Activated CD8-positive, alpha-beta memory T cell treated with anti-CD3 and anti-CD28 coated beads, Interleukin-2, amount 50 U/mL, for 48 hours (primary cell): ENCODE measurements at places on chromosomes 16 and 17.
A peak's percentile ranks its signal among the peaks of the same experiment; 100 is the strongest.

DNA sequence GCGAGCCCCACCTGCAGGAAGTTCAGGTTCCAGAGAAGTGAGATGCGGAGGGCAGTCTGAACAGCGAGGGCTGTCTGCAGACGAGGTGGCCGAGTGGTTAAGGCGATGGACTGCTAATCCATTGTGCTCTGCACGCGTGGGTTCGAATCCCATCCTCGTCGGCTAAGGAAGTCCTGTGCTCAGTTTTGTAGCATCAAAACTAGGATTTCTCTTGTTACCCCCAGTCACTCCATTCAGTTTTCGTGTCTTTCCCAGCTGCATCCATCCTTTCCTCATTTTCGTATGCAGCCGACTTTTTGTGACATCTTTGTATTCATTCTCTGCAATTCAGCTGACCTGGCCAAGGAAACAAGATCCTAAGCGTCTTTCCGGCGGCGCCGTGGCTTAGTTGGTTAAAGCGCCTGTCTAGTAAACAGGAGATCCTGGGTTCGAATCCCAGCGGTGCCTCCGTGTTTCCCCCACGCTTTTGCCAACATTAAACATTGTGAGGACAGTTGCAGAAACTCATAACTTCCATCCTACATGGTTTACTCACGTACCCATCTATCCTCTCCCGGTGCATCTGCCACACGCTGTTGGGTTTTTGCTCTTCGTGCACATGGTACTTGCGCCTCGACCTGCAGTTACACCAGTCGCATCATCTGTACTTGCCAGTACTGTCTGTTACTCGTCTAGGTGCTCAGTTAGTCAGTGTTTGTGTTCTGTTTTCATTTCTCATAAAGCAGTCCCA, 3.0 kb downstream of the BORCS6 start:
- DNase-seq: peak; percentile 100

DNA sequence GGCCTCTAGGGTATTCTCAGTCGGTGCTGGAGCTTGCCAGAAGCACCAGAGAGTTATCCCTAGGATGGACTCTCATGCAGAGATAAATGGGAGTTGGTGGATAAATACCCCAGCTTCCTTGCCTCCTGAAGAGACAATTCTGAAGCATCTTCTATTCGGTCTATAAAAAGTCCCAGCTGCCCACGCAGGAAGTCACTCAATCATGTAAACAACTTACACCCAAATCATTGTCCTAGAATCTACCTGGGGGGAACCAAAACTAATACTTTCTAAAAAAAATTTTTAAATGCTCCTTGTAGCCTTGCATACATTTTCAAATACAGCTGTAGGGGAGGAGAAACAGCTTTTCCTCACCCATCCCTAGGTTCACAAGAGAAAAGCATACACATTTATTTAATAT, 66.6 kb upstream of the ELAC2 start:
- no peak for DNase-seq

DNA sequence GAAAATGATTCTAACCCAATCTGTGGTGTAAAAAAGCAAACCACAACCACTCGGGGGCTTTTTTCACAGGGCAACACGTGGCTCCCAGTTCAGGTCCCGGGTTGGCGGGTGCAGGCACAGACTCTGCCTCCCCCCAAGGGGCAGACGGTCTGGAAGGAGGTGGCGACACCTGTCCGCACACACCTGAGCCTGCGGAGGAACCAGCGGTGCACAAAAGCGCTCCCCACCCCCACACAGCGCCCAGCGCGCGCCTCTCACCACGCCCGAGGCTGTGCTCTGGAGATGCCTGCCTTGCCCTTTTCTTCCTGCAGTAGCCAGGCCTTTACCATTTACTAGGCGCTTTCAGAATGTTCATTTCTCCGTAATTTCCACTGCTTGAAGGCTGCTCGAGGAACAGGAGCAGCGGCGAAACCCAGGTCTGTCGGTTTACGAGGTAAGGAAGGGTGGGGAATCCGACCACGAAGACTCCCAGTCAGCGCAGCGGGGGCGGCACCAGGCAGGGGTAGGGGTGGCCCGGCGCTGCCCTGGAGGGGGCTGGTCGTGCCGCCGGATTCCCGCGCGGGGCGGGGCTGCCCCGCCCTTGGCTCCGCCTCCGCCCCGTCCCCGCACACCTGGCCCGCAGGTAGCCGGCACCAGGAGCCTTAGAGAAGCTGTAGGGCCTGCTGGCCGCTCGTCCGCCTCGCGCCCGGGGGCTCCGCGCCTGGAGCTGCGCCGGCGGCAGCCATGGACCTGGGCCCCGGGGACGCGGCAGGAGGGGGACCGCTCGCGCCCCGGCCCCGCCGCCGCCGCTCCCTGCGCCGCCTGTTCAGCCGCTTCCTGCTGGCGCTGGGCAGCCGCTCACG, at the start of gene USP43:
USP43 (plus strand) TSS at position 608 of the 842 bp plus-strand sequence; CDS start at position 724, 116 bp downstream.
- peak; percentile 66 for DNase-seq

GRCh38 chr17:40615068-40615840, 32.4 kb downstream of the SMARCE1 start:
- no peak for DNase-seq

- DNase-seq: no peak
Measured at GRCh38 chr16:64172652-64173051, 949.2 kb downstream of the CDH11 start.

DNA sequence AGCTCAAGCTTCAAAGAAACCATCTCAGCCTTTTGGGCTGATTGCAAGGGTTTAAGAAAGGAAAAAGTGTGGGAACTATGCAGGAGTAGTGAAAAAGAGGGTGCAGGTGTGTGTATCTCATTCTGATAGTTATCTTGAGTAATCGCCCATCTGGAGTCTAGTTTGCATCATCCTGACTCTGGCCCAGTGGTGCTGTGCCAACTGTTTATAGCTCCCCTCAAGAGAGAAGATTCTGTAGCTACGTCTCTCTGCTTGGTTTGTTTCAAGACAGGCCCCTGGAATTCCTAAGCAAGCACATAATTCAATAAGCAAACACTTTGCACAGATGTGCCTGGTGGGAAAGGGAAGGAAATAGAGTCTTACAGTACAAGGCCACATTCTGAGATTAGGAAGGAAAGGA, 144.4 kb downstream of the HAPSTR1 start:
- DNase-seq: no peak

DNA sequence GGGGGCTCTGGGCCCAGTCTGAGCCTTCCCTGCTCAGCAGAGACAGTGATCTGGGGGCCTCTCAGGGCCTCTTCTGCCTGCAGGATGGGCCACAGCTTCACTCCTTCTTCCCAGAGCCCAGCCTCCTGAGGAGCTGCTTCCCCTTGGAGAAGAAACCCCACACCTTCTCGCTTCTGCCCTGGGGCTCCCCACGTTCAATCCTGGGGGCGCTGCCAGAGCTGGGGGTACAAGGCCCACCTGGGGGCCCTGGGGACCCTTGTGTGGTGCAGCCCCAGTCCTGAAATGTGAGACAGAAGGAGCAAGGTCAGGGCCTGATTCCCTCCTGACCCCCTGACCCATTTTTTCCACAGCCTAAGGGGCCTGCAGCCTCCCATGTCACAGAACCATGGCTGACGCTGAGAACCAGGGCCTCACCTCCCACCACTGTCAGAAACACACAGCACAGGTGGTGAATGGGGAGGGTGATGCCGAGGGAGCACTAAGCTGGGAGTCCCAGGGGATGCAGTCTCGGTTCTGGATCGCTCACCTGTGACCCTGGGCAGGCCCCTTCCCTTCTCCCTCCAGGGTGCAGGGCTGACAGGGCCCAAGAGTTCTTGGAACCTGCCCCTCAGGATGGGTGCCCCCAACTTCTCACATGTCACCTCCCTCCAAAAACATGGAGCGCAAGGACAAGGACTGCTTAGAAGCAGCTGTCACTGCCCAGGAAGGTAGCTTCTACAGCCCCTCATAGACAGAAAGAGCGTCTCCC, 21.6 kb upstream of the MPO start:
- peak; percentile 38 for DNase-seq

- DNase-seq: no peak
Measured at GRCh38 chr17:64418506-64419339, 28.1 kb upstream of the PECAM1 start.

GRCh38 chr17:50816271-50816670, 19.1 kb upstream of the WFIKKN2 start:
- no peak for DNase-seq

DNA sequence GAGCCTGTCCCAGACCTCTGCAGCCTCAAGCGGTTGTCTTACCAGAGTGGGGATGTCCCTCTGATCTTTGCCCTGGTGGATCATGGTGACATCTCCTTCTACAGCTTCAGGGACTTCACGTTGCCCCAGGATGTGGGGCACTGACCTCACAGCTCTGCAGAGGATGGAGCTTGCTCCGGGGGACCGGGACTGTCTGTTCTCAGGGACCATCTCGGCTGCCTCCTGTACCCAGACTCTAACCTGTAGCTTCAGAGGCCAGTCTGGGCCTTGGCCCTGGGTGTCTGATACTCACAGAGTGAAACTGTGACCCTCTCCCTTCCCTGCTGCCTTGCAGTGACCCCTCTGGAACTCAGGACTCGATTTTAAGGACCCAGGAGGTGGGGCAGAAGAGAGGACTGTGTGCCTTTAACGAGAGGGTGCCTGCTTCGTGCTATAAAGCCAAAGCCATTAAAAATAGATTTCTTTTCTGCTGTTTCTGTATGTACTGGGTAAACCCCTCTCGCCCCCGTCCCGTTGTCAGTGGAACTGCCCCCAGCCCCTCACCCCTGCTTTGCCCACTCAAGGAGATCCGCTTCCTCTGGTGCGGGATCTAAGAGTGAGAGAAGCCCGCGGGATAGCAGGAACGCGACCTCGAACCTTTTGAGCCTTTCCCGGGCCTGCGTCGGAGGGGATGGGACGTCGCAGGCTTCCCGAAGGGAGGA, 1.1 kb upstream of the LLGL2 start:
- DNase-seq: no peak

DNA sequence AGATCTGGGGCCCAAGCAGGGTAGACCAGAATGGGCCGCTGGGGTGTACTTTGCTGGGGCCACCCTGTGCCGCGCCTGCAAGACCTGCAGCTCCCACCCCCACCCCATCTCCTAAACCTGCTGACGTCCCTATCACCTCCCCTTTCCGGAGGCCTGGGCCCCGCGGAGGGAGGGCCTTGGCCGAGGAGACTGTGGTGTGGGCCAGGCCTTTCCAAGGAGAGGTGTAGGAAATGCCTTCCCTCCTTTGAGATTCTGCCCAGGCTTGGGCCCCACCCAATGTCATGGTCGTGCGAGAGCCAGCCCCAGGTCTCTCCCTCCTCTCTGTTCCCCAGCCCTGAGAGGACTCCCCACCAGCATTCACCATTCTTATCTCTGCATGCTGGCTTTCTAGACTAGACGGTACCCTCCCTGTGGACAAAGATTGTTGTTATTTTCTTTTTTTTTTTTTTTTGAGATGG, 3.9 kb upstream of the WFIKKN2 start:
- DNase-seq: no peak

GRCh38 chr17:12545877-12546513, 119.7 kb upstream of the MYOCD start:
- no peak for DNase-seq
